ENCODE measurements at places on chromosomes 2 and 18. TPM values are rescaled to one million over a fixed set of nuclear protein-coding genes. Genes with fewer than 3 reads are reported as not detected.

DNA sequence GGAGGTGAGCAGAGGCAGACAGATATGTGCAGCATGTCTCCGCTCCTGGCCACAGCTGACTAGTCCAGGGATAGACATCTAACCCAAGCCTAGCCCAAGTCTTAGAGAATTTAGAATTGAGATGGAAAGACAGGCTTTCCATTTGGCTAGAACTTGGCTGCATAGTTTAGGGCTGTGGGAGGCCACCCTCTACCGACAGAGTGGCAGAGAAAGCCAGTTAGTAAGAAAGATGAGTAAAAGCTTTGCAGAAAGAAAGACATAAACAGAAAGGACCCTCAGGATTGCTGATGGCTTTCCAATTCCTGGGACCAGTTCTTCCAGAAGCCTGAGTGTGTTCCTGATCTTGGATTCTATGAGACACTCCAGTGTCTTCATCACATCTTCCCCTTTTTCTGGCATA lies 62.1 kb downstream of the DYM start:
- DNase-seq: no peak

Gene MARCHF4
- not detected for total RNA-seq

DNA sequence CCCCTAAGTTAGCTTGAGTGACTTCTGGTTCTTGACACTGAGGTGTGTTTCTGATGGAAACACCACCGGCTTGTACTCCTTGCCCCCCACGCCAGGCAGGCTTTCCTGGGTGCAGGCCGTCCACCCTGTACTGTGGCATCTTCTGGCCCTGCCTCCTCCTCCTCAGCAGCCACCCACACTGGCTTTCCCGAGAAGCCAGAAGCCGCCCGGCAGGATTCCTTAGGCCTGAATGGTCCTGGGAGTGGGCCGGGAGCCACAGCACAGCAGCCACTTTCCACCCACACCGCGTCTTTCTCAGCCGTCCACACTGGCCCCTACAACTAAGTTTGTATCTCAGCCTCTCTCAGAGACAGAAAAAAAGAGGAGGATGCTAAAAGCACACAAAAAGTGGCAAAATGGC lies 2.1 kb upstream of the HSBP1L1 start:
- DNase-seq: no peak

GRCh38 chr18:34643989-34644388 lies 66.1 kb upstream of the DTNA start:
- DNase-seq: no peak

Gene CHRNA1
- total RNA-seq: 0.17 TPM

DNA sequence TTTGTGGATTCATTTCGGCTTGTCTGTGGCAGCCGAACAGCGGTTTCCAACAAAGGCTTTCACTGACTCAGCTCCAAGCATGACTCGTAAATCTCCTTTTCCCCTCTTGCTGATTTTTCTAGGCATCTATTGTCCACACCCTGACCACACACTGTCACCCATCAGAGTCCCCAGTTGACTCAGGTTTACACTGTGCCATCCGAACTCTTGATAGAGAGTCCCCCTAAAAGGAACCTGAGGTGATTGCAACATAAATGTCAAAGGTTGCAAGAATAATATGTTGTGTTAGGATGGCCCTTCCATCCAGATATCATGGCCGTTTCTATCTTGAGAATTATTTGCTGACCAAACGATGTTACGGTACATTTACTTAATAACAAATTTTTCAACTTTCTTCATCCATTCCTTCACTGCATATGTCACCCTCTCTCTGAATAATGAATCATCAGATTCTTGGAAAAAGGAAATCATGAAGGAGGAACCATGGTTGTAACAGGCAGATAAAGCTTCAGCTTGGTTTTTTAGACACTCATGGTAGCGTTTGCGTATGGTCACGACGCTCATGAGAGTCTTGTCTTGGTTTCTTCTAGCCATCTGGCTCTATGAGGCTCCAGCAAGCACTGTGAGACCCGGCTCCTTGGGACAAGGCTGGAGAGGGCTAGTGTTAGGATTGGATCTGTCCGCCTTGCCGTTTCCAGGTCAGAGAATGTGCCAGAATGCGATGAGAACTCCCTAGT lies 72.1 kb downstream of the NPAS2 start:
- DNase-seq: no peak
